Neural crest cell (in vitro differentiated cells): ENCODE measurements at places on chromosomes 5 and 9.

DNA sequence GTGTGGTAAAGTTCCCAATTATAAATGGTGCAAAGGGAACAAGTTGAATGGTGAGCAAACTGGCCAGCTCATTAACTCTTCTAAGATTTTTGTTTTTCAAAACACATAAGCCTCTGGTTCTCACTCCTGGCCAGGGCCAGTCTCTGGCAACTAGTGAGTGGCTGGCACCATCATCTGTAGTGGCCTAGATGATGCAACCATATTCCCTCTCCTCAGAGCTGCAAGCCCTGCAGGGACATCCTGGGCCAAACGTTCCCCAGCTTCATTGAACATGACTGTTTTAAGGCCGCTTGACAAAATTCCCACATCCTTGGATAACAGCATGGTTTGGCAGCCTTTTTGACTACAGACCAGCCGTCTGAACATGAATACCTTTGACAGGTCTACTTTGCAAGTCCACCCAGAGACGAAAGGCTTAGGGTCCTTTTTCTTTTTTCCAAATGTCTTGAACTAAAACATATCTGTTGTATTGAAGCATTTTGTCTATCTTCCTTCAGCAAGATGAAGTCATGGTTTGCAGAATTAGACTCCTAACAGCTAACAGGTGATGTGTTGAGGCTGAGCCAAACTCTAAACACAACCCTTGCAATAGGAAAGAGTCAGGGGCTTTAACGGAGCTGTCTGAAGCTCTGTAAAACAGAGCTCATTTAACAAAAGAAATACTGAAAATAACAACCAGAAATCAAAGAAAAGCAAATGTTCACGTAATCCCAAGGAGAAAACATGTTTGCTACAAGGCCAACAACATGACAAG is 23.8 kb downstream of the MACROH2A1 start:
- no peak for DNase-seq

- DNase-seq, result no peak
These were observed 1.7 kb upstream of the SLC34A1 start for GRCh38 chr5:177382423-177383029.

DNA sequence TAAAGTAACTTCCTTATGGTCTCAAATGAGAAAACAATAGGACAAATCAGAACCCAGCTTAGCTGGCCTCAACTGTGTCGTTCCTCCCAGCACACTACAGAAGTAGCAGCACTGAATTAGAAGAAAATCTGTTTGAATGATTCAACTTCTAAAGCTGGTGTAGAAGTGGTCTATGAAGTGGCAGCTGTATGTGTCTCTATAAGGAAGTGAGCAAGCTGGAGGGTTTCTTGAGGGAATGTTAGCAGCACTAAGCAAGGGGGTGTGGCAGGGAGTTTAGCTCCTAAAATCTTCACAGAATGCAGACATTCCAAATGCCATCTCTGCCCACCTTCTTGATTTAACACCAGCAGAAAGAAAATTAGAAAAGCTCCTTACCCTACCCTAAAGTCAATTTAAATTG is 4.1 kb downstream of the KLF9 start:
- no peak for DNase-seq

DNA sequence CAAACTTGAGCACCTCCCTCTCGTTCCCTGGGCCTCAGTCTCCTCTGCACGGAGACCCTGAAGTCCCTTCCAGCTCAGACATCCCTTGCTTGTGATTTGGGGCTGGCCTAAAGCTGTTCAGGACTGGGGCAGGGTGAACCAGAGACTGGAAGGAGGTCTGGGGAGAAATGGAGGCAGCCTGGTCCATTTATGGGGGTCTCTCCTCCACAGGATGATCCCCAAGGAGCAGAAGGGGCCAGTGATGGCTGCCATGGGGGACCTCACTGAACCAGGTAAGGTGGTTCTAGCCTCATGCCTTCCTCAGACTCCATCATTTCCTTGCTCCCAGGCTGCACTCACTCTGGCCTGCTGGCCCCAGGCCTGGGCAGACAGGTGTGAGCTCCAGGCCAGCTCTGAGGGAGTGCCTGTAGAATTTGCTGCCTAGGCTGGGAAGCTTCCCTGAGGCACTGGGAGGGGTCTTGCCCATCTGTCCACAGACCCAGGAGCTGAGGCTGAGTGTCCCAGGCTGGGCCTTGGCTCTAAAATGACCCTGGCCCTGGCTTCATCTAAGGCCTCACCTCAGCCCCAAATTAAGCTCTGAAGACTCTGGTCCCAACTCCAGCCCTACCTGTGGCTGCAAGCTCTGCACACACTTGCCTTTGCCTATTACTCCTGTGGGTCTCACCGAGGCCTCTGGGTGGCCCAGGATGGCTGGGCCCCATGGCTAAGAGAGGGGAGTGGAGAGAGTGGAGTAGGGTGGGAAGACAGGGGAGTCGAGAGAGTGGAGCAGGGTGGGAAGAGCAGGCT is 1.9 kb downstream of the MYOZ3 start:
- DNase-seq, result no peak

DNA sequence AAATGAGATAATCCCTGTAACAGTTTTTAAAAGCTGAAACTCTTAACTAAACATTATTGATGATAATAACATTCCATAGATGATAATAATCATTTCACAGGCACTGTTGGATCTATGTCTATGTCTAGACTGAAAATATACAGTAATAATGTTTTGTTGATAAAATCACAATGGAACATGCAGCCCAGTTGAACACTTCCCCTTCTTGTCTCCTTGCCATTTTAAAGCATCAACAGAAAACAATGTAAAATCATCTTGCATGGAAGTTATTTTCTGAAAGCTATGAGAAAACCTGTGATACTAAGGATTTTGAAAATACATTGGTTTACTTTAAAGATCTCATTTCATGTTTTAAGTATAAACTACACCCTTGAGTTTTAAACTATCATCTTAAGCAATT is 1.9 kb downstream of the GAPT start:
- no peak for DNase-seq

- no peak for DNase-seq
These were observed 3.1 kb downstream of the RANBP3L start for GRCh38 chr5:36298552-36298951.

DNA sequence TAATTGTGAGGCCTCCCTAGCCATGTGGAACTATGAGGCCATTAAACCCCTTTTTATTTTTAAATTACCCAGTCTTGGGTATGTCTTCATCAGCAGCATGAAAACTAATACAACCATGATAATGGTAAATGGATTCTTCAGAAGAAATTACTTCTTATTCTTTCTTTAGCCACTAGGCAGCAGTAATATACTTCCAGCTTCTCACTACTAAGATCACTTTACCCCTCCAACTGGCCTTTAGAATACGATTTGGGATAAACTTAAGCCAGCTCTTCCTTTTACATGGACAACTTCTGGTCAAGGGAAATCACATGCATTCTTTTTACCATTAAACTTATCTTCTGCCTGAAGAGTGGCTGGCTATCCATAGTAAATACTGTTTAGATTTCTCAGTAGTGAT is 355.4 kb downstream of the MAN2A1 start:
- DNase-seq, result no peak

GRCh38 chr9:121331549-121331948 is 38.5 kb downstream of the STOM start:
- DNase-seq, result no peak

- no peak for DNase-seq
These were observed 1.1 kb upstream of the ANKS6 start for GRCh38 chr9:98797491-98797890.

GRCh38 chr5:172160506-172160905 is 27.5 kb downstream of the STK10 start:
- no peak for DNase-seq

GRCh38 chr5:17896605-17897004 is 262.3 kb downstream of the TAF11L14 start:
- no peak for DNase-seq

GRCh38 chr5:106584268-106584667 is 1086.5 kb downstream of the EFNA5 start:
- no peak for DNase-seq

DNA sequence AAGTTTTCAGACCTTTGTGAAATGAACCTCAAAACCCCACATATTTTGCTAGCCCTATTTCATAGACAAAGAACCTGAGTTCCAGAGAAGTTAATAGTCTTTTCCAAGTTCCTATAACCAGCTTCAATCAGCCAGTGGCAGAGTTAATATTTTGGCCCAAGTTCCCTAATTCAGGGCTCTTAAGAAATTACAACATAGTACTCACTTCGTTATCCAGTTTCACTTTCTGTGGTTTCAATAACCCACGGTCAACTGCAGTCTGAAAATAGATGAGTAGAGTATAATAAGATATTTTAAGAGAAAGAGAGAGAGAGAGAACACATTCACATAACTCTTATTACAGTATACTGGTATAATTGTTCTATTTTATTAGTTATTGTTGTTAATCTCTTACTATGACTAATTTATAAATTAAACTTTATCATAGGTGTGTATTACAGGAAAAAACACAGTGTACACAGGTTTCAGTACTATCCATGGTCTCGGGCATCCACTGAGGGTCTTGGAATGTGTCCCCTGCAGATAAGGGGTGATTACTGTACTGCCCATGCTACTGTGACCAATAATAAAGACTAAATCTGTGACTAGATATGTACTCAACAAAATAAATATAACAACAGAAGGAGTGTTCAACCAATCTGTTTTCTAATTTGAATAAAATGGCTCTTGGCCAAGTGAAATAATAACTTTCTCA is 9.3 kb upstream of the MYOT start:
- no peak for DNase-seq

DNA sequence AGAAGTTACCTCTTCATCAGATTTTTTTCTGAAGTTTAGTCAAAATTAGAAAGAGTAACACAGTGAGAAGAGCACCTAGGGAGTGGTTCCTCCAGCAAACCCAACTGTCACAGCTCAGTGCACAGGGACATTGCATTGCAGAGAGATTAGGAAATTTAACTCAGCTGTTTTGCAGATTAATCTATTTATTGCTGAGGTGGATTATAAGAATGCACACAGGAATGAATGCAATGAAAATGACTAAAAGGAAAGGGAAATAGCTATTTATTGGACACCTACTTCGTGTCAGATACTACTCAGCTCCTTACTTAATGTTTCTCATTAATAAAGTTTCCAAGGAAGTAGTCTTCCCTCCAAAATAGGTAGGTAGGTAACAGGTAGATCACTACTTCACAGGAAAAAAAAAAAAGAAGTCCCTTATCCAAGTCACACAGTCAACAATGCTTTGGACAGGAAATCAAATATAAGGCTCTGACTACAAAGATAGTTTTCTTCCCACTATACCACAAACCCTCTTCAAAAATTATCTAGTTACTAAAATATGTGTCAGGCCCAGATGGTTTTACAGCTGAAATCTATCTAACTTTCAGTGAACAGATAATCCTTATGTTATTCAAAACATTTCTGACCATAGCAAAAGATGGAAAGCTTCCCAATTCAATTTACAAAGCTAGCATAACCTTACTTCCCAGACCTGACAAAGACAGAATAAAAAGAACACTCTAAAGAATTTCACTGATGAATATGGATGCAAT is 442.2 kb upstream of the MPDZ start:
- no peak for DNase-seq

- DNase-seq, result no peak
These were observed 837.7 kb upstream of the CDH9 start for GRCh38 chr5:27876071-27876470.

DNA sequence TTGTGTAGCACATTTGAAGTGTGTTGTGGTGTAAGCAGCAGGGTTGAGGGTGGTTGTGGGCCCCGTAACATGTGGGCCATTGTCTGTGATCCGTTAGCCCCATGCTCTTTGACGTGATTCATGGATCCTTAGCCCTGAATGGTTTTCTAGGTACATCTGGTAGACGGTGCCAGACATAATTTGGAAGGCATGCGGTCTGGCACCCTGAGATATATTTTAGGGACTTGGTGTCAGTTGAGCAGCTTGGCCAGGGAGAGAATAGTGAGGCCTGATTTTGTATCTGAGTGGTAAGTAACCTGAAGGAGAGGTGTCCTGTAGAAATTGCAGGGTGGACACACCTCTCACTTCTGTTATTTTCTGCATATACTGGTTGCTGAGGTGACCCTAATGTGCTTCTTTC is 10.9 kb downstream of the SH3GL2 start:
- DNase-seq, result no peak

- no peak for DNase-seq
These were observed 13.3 kb upstream of the HSDL2 start for GRCh38 chr9:112366591-112366990.

GRCh38 chr5:137778772-137779564 is 24.8 kb upstream of the HNRNPA0 start:
- peak; percentile 16 for DNase-seq

DNA sequence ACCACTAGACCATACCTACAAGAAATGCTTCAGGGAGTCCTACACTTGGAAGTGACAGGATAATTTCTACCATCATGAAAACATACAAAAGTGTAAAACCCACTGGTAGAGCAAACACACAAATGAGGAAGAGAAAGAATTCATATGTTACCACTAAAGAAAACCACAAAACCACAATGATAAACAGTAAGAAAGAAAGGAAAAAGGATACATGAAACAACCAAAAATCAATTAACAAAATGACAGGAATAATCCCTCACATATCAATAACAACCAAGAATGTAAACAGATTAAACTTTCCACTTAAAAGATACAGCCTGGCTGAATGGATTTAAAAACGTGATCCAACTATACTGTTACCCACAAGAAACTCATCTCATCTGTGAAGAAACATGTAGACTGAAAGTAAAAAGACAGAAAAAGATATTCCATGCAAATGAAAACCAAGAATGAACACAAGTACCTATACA is 83.4 kb downstream of the LPAR1 start:
- DNase-seq, result no peak

- no peak for DNase-seq
These were observed 145.6 kb upstream of the TSLP start for GRCh38 chr5:110925916-110926315.

GRCh38 chr9:123642291-123643278 is 286.6 kb downstream of the CRB2 start:
- no peak for DNase-seq

DNA sequence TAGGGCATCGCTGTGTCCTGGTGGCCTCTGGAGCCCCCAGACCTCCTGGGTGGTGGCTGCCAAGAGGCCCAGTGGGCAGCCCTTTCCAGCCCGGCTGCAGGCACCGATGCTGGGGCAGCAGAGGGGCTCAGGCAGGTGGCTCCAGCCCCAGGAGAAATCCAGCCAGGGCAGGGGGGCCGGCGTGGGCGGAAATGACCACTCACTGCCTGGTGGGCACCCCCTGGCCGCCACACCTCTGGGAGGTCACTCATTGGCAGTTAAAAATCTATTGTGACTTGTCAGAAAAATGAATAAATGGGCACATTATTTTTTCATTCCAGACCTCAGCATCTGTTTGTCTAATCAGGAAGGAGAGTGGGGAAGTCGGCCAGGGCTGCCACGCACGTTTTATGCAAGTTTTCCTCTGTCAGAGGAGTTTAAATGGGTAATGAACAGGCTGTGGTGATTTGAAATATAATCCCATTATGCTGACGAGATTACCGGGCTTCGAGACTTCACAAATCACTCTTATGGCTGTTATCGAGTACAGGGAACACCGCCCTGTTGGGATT is 171.9 kb downstream of the GAPVD1 start:
- no peak for DNase-seq
